NCI-H1436 treated with DMSO at 0.1 percent for 48 hours (cell line): ENCODE measurements at places on chromosomes 3 and 15.

GRCh38 chr3:118478706-118479276 lies 555.9 kb downstream of the IGSF11 start:
- no peak for DNase-seq

GRCh38 chr3:31077826-31078225 lies 183.4 kb upstream of the GADL1 start:
- no peak for DNase-seq

DNA sequence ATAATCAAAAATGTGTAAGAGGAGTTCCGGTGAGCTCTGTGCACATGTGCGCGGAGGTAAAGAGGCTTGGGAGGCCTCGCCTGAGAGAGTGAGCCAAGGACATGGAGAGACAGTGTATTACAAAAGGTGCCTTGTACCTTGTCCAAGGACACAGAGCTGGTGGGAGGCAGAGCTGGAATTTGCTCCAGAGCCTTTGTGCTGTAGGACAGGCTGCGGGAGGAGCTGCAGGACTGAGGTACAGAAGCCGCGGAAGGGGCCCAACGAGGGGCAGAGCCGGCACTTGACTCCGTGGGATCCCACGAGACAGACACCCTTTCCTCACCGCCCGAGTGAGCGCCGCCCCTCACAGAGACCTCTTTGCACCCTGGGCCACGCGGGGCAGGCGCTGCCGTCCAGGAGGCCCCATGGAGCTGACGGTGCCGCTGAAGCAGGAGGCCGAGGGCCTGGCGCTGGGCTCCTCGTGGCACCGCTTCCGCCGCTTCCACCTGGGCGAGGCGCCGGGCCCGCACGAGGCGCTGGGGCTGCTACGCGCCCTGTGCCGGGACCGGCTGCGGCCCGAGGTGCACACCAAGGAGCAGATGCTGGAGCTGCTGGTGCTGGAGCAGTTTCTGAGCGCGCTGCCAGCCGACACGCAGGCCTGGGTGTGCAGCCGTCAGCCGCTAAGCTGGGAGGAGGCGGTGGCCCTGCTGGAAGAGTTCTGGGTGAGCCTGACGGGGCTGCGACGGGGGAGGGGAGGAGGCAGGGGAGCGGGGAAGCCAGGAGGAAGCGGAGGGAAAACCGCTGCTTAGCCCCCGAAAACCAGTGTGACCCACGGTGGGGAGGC lies 68.7 kb downstream of the SLTM start:
- DNase-seq, result no peak

GRCh38 chr3:122233101-122233952 lies 49.9 kb downstream of the CASR start:
- no peak for DNase-seq
